IPS DF 6.9 (cell line): ENCODE measurements at places on chromosomes 2 and 18.

- DNase-seq: no peak
Measured at GRCh38 chr2:26900831-26901321, 52.9 kb downstream of the DPYSL5 start.

DNA sequence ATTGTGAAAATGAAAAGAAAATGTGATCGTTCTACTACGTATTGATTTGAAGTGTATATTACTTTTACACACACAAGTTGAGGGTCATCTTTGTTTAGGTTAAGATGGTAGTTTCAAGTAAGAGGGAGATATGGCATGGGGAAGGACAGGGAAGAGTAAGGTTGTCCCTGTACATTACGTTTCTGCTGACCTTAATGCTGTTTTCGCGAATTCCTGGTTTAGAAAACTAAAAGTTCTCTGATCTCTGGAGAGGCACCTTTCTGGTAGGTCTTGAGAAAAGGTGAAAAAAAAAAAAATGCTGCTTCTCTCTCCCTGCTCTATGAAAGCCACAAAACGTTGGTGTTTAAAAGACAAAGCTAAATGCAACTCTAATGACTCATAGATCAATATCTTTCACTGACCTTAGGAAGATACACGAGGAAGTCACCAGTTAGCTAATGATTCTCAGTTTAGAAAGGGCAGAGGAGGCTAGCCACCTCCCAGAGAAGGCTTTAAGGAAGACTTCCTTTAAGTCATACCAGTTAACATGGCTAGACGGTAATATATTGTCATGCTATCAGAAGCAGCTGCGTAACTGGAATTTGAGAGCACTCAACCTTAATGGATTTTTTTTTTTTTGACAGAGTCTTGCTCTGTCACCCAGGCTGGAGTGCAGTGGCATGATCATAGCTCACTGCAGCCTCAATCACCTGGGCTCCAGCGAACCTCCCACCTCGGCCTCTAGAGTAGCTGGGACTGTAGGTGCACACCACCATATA, 13.2 kb downstream of the TXNDC2 start:
- DNase-seq: no peak

DNA sequence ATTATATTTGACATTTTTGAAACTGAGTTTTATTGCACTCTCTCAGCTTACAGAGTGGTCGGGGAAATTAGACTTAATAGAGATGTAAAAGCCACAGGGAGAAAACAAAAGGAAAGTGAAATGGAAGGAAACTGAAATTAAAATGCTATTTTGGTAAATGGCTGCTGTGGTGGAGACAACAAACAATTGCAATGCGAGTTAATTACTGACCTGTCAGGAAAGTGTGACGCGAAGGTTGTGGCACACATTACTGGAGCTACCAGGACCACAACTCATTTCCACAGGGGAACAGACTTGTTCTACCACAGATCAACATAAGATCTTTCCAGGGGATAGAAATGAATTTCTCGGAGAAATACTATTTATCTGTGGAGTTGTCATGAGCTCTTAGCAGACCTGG, 19.5 kb downstream of the ARHGAP15 start:
- no peak for DNase-seq

DNA sequence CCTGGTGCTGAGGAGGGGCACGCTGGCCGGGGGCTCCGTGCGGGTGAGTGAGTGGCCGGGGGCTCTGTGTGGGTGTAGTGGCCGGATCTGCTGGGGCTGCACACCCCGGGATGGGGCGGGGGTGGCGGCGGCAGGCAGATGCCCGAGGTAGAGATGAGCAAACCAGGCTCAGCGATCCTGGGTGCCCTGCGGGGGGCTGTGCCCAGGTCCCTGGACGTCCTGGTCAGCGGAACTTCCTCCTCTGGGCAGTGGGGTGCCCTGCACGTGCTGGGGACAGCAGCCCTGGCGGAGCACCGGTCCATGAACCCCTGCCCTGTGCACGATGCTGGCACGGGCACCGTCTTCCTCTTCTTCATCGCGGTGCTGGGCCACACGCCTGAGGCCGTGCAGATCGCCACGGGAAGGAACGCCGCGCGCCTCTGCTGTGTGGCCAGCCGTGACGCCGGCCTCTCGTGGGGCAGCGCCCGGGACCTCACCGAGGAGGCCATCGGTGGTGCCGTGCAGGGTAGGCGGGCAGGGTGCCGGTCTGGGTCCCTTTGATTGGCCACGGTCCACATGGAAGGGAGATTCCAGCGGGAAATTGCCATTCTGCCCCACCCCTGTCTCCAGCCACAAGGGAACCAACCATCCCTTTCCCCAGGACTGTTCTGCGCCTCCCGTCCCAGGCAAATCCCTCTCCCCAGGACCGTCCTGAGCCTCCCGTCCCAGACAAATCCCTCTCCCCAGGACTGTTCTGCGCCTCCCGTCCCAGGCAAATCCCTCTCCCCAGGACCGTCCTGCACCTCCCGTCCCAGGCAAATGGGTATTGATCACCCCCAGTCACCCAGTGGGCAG, 5.9 kb downstream of the NEU4 start:
- no peak for DNase-seq

- DNase-seq: no peak
Measured at GRCh38 chr2:66418381-66418780, 16.5 kb upstream of the MEIS1 start.

DNA sequence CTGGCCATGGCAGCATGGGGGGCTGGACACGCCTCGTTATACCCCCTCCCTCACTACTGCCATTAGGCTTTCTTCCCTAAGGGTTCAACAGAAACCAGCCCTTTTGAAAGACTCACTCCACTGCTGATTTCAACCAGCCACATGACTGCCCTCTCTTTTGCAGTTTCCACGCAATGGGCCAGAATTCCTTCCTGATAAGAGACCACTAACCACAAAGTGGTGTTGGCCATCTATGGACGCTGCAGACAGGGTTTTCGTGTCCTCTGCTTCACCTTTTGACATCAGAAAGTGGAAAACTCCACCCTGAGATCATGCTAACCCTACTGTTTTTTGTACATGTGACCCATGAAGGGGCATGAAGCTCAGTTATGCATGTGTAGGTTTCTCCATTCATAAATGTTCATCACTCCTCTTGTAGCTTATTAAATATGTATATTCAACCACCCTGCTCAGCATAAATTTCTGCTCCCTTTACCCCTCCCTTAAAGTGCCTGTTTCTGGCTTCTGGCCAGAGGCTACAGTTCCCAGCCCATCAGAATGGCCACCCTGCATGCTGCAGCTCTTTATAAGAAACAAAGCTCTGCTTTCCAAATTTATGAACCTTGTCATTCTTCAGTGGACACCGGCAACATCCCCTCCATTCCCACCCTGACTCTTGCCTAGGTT, 106.6 kb upstream of the MSH6 start:
- no peak for DNase-seq

DNA sequence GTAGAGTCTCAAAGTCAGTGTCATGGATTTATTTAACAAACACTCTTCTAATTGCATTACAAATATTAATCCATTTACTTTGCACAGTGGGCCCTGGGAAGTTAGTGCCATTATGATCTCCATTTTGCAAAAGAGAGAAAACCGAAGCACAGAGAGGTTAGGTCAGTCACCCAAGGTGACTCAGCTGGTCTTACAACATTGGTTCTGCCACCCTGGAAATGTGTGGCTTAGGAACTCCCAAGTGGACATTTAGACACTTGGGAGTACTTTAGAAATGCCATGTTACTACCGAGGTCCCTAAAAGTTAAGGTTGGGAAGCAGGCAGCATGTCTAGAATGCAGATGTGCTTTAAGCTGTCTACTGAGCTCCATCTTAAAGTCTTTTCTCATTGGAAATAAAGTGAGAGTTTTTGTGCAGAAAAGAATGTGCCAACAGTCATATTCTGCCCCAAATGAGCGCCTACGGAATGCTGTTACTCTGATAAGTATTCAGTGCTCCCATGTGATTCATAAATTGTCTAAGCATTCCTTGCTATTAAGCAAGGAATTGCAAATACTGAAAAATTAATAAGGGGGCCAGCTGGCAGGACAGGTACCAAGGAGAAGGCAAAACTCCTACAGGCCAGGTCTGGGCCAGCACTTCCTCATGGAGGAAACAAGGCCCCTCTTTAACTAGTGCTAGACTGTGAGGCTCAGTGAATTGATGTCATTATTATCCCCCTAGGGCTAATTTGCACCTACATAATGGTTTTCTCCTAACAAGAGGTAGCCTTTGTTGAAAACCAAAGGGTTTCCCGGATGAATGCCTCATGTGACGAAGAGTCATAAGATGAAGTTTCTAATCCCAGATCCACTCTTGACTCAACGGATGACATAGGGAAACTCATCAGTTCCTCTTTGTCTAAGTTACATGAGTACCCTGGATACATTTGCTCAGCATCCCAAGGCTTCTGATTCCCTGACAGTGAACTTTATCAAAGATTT, 16.3 kb downstream of the NRP2 start:
- DNase-seq: no peak

DNA sequence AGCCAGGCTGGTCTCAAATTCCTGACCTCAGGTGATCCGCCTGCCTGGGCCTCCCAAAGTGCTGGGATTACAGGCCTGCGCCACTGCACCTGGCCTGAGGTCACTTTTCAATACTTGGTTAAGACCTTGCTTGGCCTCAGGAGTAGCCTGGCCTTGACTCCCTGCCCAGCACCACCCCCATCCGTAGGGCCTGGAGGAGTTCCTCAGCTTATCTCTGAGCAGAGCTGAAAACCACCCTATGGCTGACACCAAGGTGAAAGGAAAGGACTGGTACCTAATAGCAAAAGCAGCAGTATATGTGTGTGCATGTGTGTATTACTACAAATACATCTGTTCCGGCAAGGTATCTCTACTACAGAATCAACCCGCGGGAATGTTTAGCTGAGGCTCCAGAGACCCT, 56.0 kb downstream of the STEAP3 start:
- no peak for DNase-seq

DNA sequence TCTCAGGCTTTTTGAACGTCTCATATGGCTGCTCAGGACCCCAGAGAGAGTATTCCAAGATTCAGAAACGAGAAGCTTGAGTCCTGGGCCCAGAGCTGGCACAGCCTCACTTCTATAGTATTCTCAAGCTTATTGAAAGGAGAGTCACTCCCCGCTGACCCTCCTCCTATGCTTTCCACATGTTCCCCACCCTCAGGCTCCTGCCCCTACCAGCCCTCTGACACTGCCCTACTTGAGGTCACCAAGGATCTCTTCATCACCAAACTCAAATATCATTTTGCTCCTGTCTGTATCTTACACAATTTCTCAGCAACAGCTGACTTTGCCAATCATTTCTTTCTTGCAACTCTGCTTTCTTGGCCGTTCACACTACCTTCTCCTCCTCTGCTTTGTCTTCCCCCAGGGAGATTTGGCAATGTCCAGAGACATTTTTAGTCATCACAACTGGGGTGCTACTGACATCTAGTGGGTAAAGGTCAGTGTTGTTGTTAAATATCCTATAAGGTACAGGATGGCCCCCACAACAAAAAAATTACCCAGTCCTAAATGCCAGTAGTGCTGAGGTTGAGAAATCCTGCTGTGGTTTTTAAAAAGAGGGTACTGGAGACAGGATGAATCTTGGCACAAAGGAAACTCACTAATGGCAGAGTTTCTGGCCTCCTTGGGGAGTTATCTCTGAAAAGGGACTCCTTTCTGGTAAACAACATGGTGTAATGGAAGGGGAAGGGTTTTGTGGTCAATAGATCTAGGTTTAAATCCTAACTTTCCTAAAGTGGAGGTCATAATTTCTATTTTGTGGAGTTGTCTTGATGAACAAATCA, 26.9 kb upstream of the INSIG2 start:
- DNase-seq: no peak
